Epithelial cell of esophagus (primary cell): ENCODE measurements at places on chromosomes 7 and 10.

DNA sequence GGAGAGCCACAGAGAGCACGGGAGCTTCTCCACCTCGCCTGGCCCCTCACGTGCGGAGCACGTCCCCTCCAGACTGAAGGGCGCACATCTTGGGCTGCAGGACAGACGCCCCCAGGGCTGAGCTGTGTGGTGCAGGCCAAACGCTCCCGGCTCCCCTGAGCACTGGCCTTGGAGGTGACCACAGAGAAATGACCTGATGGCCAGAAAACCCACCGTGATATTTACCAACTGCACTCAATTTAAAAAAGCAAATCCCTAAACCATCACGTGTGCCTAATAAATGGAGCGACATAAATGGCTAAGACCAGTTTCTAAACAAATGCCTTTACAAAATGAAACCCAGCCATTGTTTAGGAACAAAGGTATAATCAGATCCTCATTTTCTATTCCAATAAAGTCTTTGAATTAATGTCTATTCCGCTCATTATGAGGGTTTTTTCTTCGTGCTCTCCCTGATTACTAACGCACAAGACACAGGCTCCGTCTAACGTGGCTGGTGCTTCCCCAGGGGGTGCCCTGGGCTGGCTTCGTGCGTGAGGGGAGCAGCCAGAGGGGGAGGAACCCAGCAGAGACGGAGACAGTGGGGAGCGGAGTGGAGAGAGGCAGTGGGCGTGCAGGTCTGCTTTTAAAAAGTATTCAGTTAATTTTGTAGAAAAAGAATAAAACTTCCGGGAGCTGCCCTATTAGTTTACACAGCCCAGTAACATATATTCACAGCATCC is 190.3 kb downstream of the DNAJB6 start:
- DNase-seq: no peak

DNA sequence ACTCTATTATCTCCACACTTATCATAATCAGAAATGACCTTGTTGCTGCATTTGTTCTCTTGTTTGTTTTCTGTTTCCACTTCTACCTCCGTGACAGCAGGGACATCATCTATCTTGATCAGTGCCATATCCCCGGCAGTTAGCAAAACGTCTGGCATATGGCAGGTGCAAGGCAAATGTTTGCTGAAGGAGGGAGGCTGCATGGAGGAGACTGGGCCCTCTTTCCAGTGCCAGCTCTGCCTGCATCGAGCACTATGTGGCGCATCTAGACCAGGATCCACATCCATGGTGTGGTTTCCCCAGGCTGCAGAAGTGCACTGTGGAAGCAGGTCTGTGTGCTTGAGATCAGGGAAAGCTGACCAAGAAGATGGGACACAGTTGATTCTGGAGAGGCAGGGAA is 181.2 kb downstream of the KCNMA1 start:
- DNase-seq: no peak

DNA sequence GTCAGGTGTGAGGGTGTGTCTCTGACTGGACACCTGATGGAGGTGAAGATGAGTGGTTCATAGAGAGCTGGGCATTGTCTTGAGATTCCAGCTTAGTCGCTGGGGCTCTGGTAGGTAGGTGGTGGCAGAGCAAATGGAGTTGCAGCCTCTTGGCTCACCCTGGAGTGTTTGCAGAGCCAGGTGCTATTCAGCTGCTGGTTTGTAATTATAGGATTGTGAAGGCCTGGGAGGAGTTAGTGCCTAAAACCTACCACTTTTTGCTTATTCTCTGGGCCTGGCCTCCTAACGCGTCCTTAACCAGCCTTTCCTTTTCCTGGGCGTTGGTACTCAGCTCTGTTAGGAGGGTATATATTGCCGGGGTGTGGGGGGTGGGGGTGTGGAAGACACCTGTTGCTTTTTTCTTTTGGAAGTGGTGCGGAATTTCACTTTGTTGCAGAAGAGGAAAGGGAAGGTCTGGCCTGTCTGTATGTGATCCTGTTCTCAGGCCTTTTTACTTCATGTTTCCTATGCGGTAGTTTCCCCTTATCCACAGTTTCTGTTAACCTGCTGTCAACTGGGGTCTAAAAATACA is 3.2 kb downstream of the PPRC1 start:
- DNase-seq: no peak

GRCh38 chr7:145774777-145775176 is 341.8 kb upstream of the CNTNAP2 start:
- no peak for DNase-seq

DNA sequence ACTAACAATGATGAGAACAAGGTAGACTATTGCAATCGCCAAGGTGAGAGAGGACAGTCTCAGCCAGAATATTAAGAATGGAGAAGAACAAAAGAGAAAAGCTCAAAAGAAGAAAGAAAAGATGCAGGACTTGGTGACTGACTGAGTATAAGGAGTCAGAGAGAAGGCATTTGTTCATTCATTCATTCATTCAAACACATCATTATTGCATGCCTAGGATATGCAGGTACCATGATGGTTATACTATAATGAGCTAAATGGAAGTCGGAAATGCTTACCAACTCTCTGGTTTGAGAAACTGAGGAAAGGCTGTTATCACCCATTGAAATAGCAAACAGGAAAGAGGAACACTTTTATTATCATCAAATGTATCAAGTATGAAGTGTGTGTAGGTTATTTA is 180.7 kb downstream of the IMMP2L start:
- DNase-seq: no peak

DNA sequence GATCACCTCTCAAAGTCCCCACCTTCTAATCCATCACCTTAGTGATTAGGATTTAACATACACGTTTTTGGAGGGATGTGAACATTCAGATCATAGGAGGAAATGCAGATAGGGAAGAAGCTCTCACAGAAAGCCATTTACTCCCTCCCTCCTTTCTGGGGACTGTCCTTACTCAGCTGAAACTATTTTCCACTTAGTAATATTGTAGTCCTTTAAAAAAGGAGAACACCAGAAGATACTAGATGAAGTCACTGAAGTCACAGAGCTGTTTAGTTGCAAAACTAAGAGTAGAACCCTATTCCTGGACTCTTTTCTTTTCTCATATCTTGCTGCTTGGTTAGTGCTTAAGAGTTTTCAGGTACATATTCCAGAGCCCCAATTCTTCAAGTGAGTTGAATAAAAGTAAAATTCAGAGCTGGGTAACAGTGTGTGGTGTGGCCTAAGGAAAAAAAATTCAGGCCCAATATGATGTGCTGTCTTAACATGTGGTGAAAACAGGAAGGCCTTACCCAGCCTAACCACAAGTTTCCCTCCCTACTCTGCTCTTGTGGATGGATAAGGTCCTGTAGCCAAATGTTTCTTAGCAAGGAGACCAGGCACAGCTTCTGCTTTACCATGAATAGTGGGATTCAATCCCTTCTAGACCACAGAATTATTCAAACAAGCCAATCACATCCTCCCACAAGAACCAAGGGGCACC is 135.7 kb downstream of the INHBA start:
- DNase-seq: no peak

GRCh38 chr7:129144095-129144833 is at the start of gene TSPAN33:
Gene TSPAN33 (plus strand): TSS chr7:129144707. CDS start chr7:129144981, 274 bp downstream.
- DNase-seq: peak; percentile 81

- DNase-seq: peak; percentile 93
Observed at GRCh38 chr7:3922175-3922635, 621.2 kb downstream of the SDK1 start.

- DNase-seq: peak; percentile 6
Observed at GRCh38 chr7:17158261-17158660, 140.2 kb upstream of the AHR start.

DNA sequence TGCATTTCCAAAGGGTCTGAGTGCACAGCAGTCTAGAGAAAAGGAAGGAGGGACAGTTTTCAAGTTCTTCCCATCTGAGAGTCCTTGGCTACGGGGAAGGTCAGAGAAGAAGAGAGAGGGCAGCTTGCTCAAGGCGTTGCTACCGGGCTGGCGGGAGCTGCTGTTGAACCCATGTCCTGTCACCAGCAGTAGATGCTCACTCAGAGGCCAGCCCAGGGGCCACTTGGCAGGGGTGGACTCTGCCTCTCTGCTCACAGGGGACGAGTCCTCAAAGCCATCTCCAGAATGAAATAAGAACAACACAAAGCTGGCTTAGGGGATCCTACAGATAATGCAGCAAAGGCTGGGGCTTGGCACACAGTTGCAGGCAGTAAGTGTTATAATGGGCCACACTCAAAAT is 231.5 kb downstream of the TNS3 start:
- DNase-seq: no peak

DNA sequence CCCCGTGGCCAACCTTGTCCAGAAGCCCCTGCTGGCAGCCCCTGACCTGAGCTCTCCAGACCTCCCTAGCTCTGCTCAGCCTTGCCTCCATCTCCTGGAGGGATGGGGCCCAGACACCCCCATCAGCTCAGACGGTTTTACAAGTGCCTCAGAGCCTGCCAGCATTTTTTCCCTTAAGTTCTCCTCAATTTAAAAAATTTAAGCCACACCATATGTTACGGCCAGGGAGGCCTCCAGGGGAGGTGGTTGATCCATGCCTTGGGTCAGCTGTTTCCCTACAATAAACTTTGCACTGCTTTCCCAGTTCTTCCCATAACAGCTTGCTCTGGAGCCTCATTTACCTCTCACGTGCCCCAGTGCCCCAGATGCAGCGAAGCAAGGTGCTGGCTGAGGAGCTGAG is 143.5 kb downstream of the RGS10 start:
- DNase-seq: no peak

- DNase-seq: no peak
Observed at GRCh38 chr7:153103202-153103601, 343.6 kb downstream of the ACTR3B start.
